ENCODE measurements at places on chromosomes 12 and 14. TPM values are rescaled to one million over a fixed set of nuclear protein-coding genes. Genes with fewer than 3 reads are reported as not detected.

DNA sequence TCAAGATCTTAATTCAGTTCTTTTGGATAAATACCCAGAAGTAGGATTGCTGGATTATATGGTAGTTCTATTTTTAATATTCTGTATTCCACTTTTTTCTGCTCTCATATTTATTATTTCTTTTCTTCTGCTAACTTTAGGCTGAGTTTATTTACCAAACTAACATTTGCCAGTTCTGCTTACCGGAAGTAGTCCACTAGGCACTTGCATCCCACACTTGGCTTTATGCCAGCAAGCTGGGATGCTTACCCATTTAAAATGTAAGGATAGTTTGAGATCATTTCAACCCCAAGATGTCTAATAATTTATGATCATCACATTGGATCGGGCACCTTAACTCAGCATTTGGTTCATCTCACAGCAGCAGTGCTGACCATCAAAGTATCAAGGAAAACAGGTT is 96.8 kb downstream of the PIK3C2G start:
- no peak overlapping the region for H3K27ac ChIP-seq
- DNase-seq: no peak
- H3K4me3 ChIP-seq: no peak overlapping the region
- H3K36me3 ChIP-seq: no peaks in the 10 kb centered on the region
- H3K4me1 ChIP-seq: no peaks in the 10 kb centered on the region
- no peaks in the 10 kb centered on the region for H3K27me3 ChIP-seq

CCDC60 gene
- not detected for total RNA-seq

DCTN2 gene
- total RNA-seq: 87.3 TPM

FOXG1 gene
- total RNA-seq: 0.44 TPM

- no peak overlapping the region for H3K27ac ChIP-seq
- no peaks in the 10 kb centered on the region for H3K27me3 ChIP-seq
- DNase-seq: no peak
- no peaks in the 10 kb centered on the region for H3K4me1 ChIP-seq
These were observed 579.0 kb downstream of the LRFN5 start for GRCh38 chr14:42185718-42186117.

DPPA3 gene
- not detected for total RNA-seq

GRIP1 gene
- 0.85 TPM for total RNA-seq

DNA sequence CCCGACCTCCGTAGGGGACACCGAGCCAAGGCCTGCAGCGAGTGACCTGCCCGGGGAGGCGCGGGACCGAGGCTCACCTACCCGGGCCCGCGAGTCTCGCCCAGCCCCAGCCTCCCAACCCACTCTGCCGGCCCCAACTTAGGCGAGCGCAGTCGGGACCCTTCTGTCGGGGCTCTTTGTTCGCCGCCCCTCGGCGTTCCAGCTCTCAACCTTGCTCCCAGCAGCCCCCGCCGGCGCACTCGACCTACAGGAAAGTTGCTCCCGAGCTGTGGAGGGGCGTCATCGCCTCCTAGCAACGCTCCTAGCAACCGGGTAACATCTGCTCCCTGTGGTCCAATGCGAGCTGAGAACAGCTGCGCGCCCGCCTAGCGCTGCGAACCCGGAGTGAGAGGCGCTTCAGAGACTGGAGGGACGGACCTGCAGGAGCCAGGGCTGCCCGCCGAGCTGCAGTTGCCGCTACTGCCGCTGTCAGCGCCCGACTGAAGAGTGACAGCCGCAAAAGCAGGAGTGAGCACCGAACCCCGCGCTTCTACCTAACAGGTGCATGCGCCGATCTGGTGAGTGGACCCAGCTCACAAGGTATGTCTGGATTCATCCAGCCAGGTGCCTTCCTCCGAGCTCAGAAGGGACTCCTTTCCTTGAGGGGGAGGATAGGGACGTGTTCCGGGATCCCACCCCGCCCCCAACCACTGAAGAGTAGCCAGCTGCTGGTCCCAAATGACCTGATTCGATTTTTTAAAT is 355.0 kb downstream of the SNAPC1 start:
- H3K36me3 ChIP-seq: no peaks in the 10 kb centered on the region
- H3K4me1 ChIP-seq: no peaks in the 10 kb centered on the region
- no peak for DNase-seq
- H3K27ac ChIP-seq: no peak overlapping the region
- peak overlapping the region; percentile 41 for H3K4me3 ChIP-seq

GLIPR1L1 gene
- total RNA-seq: not detected

OR4E2 gene
- not detected for total RNA-seq

NFATC4 gene
- 19.2 TPM for total RNA-seq

GRCh38 chr14:20683125-20683890 is 1.1 kb upstream of the RNASE4 start:
- peaks cover 23% of the 10 kb centered on the region for H3K4me1 ChIP-seq
- peak; percentile 96 for DNase-seq
- peak overlapping the region; percentile 73 for H3K4me3 ChIP-seq
- H3K27me3 ChIP-seq: no peaks in the 10 kb centered on the region
- H3K27ac ChIP-seq: peak overlapping the region; percentile 99

DNA sequence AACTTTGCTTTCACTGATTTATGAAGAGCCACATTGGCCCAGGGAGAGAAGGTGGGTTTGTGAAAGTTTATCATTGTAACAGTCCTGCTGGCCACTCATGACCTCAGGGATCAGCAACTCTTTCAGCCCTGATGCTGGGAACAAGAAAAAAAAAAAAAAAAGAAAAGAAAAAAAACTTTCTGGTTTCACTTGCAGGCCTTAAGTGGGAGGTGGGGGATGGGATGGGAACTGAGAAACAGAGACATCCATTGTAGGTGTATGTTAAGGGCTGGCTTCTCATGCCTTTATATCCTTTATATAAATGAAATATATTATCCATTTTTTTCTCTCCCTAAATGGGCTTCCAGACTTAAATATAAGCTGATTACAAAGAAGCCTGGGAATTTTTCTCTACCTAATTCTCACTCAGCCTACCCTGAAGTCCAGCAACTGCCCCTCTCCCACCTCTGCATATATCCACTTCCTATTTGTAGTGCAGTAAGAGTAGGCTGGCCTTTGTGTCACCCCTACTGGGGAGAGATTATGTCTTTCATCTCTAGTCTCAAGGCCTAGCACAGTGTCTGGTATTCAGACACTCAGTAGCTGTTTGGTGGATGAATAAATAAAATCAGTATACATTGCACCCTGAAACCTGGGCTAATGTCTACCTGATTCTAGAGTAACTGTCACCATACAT is 187.1 kb downstream of the KICS2 start:
- DNase-seq: no peak
- no peak overlapping the region for H3K27ac ChIP-seq
- no peaks in the 10 kb centered on the region for H3K27me3 ChIP-seq
- no peaks in the 10 kb centered on the region for H3K36me3 ChIP-seq
